Ovary (tissue), 10 donors: ENCODE measurements at places on chromosomes 3 and 15. TPM values are rescaled to one million over a fixed set of nuclear protein-coding genes. Genes with fewer than 3 reads are reported as not detected.

GRCh38 chr3:127959873-127960272 is 44.8 kb downstream of the KBTBD12 start:
- no peak overlapping the region for H3K27ac ChIP-seq
- H3K27me3 ChIP-seq, result no peaks in the 10 kb centered on the region
- H3K36me3 ChIP-seq, result no peaks in the 10 kb centered on the region

DNA sequence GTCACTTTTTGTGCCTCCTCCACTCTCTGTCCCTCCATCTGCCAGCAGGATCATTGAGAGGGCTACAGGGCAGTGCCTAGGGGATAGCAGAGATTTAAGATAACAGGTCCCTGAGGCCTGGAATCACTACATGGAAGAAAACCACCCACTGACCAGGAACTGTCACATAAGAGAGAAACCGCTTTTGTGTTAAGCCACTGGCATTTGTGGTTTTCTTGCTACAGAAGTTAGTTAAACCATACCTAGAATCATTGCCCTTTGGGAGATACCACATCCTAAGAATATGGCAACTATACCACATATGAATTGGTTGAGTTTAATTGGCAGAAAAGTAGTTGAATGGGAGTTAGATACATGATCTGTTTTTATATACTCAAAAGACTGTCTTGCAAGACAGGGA is 112.8 kb upstream of the LPP start:
- H3K27me3 ChIP-seq, result no peaks in the 10 kb centered on the region
- no peak for DNase-seq
- no peaks in the 10 kb centered on the region for H3K36me3 ChIP-seq
- H3K4me3 ChIP-seq, result no peak overlapping the region

GRCh38 chr3:40387001-40387894 is at the start of gene ENTPD3:
Gene ENTPD3 (plus strand): TSS chr3:40387184. CDS start chr3:40388058, 874 bp downstream.
- no peaks in the 10 kb centered on the region for H3K36me3 ChIP-seq
- DNase-seq, result no peak
- H3K4me3 ChIP-seq, result peak within 1 kb of the TSS; percentile 25
- no peaks in the 10 kb centered on the region for H3K27me3 ChIP-seq
- H3K4me1 ChIP-seq, result peaks cover 2% of the 10 kb centered on the region
- H3K27ac ChIP-seq, result no peak within 1 kb of the TSS

- no peak overlapping the region for H3K4me3 ChIP-seq
- no peaks in the 10 kb centered on the region for H3K36me3 ChIP-seq
- H3K27me3 ChIP-seq, result no peaks in the 10 kb centered on the region
- H3K27ac ChIP-seq, result no peak overlapping the region
- no peaks in the 10 kb centered on the region for H3K4me1 ChIP-seq
- no peak for DNase-seq
Observed at GRCh38 chr3:181212271-181212670, 222.7 kb upstream of the DNAJC19 start.

- H3K36me3 ChIP-seq, result no peaks in the 10 kb centered on the region
- no peaks in the 10 kb centered on the region for H3K4me1 ChIP-seq
- H3K27me3 ChIP-seq, result no peaks in the 10 kb centered on the region
Observed at GRCh38 chr3:14802381-14802731, 16.4 kb upstream of the FGD5 start.

DNA sequence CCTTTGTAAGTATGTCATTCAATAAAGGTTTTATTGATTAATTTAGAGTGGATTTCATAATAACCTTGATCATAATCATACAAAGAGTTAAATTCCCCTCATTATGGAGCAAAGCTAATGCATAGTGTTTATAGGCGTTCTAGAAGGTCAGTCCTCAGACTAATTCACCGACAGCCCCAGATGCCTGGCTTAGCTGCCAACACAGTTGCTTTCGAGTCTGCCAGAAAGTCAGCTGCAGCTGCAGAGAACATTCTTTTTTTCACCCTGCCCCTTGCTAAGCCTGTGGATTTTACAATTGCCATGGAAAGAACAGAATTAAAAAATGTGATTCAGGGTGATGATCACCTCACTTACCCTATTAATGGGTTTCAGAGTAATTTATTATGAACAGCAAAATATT is 21.2 kb downstream of the CADM2 start:
- no peaks in the 10 kb centered on the region for H3K27me3 ChIP-seq
- no peaks in the 10 kb centered on the region for H3K36me3 ChIP-seq
- DNase-seq, result no peak
- H3K4me3 ChIP-seq, result no peak overlapping the region

DNA sequence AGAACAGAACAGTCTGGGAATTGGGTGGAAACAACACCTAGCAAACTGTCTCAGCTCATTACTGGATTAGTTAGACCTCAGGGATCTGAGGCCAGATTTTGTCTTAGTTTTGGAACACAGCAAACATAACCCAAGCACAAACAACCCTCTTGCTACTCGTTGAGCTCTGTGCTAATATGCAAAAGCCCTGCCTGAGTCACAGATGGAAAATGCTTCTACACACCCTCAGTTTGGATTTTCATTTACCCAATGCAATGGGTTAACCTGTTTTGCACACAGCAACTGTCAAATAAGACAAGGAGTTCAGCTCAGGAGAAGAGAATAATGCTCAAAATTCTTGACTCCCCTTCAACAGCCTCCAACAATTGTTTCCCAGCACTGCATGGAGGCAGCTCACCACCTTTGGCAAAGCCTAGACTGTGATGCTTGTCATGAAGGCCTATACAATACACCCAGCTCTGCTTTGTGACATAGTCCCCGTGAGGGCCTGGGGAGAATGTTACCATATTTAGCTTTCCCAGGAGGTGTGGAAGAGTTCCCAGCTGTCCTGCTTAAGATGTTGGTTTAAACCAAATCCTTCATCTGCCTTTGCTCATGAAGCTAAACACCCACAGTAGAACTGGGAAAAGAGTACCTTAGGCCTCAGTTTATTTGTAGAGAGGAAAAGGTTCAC is 68.9 kb upstream of the MNS1 start:
- H3K4me3 ChIP-seq, result no peak overlapping the region
- no peaks in the 10 kb centered on the region for H3K36me3 ChIP-seq
- no peaks in the 10 kb centered on the region for H3K4me1 ChIP-seq
- no peak for DNase-seq
- no peak overlapping the region for H3K27ac ChIP-seq
- H3K27me3 ChIP-seq, result no peaks in the 10 kb centered on the region

DNA sequence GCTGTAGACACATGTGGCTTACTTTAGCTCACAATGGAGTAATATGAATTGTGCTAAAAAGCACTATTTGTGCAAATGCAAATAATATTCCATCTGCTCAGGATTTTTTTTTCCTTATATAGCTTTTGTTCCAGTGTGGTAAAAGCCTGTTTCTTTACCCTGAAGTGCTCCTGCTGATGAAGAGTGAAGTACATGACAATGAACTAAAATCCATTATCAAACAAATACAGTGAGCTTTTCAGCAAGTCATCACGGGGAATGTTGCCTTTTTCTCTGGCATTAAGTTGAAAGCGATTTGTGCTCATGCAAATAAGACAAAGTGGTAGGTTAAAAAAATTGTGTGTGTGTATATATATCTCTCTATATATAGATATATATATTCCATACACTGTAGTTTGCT is 28.6 kb upstream of the CCDC39 start:
- H3K27ac ChIP-seq, result no peak overlapping the region
- no peak for DNase-seq

DNA sequence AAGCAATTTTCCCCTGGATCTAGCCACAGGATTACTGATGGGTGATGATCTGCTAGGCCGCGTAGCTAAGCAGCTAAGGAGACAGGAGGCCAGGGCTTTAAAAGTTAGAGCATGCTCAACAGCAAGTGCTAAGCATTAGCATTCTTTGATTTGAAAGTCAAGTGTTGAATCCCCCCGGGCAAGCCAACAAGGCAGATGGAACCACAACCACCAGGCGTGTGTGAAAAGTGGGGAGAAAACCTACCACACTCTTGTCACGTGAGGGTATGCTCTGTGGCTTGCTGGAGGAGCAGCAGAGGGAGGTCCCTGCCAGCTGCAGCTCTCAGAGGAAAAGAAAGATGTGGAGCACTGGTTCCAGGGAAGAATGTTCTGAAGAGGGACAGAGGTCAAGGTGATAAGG is 20.9 kb downstream of the SLC51A start:
- H3K4me3 ChIP-seq, result no peak overlapping the region
- DNase-seq, result no peak
- H3K27ac ChIP-seq, result no peak overlapping the region
- no peaks in the 10 kb centered on the region for H3K27me3 ChIP-seq

GRCh38 chr3:108182339-108182738 is 39.9 kb downstream of the IFT57 start:
- no peaks in the 10 kb centered on the region for H3K27me3 ChIP-seq
- H3K27ac ChIP-seq, result no peak overlapping the region
- H3K4me3 ChIP-seq, result no peak overlapping the region
- no peaks in the 10 kb centered on the region for H3K36me3 ChIP-seq
- DNase-seq, result no peak
- no peaks in the 10 kb centered on the region for H3K4me1 ChIP-seq

DNA sequence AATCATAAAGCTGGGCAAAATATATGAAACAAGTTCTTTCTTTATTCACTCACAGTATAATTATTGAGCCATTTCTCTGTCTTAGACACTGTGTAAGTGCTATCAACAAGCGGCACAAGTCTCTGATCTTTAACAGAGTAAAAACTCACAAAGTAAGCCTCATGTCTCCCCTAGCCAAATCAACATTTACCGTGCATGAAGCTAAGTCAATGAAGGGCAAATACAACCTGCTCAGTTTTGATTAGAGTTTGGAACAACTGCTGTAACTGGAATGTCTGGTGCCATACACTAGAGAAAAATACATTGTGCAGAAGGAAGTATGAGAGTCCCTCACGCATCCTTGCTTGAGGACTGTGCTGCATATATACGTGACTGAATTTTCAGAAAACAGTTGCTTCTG is 291.0 kb upstream of the EPHA3 start:
- H3K27ac ChIP-seq, result no peak overlapping the region
- H3K27me3 ChIP-seq, result no peaks in the 10 kb centered on the region
- DNase-seq, result no peak

RPLP1 gene
- 2,526 TPM for total RNA-seq

DNA sequence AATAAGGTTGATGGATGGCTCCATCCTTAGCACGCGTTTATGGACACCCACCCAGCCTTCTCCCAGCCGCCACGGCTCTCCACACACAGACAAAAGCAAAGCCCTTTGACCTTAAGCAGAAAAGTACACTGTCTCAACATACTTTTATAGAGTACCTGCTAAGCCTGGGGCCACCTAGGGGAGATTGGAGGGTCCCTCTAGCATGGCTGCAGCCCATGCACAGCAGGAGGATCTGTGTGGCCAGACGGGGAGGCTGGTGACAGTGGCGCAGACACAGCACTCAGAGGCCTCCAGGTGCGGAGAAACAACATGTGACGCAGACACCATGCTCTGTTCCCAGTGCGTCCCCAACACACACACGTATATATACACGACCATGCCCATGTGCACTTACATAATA is 174.9 kb downstream of the XXYLT1 start:
- DNase-seq, result no peak
- no peaks in the 10 kb centered on the region for H3K4me1 ChIP-seq
- H3K27me3 ChIP-seq, result no peaks in the 10 kb centered on the region
- no peak overlapping the region for H3K27ac ChIP-seq
- no peak overlapping the region for H3K4me3 ChIP-seq
